ENCODE measurements at places on chromosomes 7 and 10.

- DNase-seq: no peak
Measured at GRCh38 chr10:71921324-71922027, 42.7 kb upstream of the CHST3 start.

DNA sequence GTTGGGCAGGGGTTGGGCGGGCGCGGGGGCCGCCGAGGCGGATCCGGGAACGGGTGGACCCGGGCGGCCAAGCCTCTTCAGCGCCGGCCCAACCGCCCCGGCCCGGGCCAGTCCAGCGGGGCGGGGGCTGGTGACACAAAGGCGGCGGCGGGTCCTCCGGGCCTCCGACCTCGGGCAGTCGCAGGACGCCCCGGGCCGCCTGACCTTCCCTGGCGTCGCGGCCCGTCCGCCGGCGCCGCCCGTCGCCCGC is 54.2 kb downstream of the METTL2B start:
- DNase-seq: no peak

DNA sequence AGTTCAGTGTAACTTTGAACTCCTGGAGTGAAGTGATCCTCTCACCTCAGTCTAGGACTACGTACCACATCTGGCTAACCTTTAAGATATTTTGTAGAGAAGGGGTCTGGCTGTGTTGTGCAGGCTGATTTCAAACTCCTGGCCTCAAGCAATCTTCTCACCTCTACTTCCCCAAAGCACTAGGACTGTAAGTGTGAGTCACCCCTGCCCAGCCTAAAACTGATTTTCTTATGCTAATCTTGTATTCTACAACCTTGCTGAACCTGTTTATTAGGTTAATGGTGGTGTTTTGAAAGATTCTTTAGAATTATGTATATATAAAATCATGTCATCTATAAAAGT is 58.0 kb downstream of the LCOR start:
- DNase-seq: no peak

- DNase-seq: no peak
Measured at GRCh38 chr10:118471863-118472262, 123.6 kb downstream of the PRLHR start.

GRCh38 chr7:159128767-159129166 is 15.9 kb downstream of the VIPR2 start:
- DNase-seq: no peak

DNA sequence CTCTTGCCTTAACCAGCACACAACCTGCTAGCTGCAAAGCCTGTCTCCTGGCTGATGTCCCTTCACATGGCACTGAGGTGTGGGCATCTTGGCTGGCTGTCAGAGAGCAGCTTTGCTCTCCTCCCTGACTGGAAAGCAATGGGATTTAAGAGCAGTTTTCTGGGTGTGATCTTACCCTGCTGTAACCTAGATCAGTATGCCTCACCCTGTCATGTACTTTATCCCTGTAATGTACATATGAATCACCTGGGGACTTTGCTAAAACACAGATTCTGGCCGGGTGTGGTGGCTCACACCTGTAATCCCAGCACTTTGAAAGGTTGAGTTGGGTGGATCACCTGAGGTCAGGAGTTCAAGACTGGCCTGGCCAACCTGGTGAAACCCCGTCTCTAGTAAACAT is 209.9 kb downstream of the FRMD4A start:
- DNase-seq: no peak

Measured in NCI-H774 (cell line).